ENCODE measurements at places on chromosomes 7 and 10. TPM values are rescaled to one million over a fixed set of nuclear protein-coding genes. Genes with fewer than 3 reads are reported as not detected.
A peak's percentile ranks its signal among the peaks of the same experiment; 100 is the strongest.

- H3K4me1 ChIP-seq, result no peaks in the 10 kb centered on the region
- H3K4me3 ChIP-seq, result no peak overlapping the region
- H3K27ac ChIP-seq, result no peak overlapping the region
These were observed 226.6 kb upstream of the RHOBTB1 start for GRCh38 chr10:61170594-61170993.

- H3K36me3 ChIP-seq, result no peaks in the 10 kb centered on the region
- no peak overlapping the region for H3K27ac ChIP-seq
- H3K4me1 ChIP-seq, result peaks cover 7% of the 10 kb centered on the region
- no peaks in the 10 kb centered on the region for H3K27me3 ChIP-seq
- no peak for DNase-seq
- no peak overlapping the region for H3K4me3 ChIP-seq
These were observed 43.5 kb downstream of the YKT6 start for GRCh38 chr7:44244282-44244681.

- no peaks in the 10 kb centered on the region for H3K27me3 ChIP-seq
- H3K36me3 ChIP-seq, result no peaks in the 10 kb centered on the region
- no peak for DNase-seq
- H3K4me3 ChIP-seq, result no peak overlapping the region
- H3K4me1 ChIP-seq, result no peaks in the 10 kb centered on the region
These were observed 55.2 kb upstream of the CHST3 start for GRCh38 chr10:71908998-71909397.

DNA sequence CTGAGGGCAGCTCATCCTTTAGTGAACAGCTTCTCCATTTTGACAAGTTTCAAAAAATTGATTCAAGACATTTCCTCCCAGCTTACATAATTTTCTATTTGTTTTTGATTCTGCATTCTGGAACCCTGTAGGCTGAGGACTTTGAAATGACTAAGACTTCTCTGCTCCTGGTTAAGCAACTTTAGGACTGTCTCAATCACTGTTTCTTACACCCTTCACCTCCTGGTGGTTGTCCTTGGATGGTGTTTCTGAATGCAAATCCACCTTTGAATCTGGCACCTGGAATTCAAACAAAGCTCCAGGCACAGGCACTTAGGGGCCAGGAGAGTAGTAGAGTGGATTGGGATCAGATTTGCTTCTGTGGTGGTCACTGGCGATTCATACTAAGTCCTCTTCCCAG, 595.5 kb downstream of the LRMDA start:
- no peaks in the 10 kb centered on the region for H3K27me3 ChIP-seq
- H3K4me1 ChIP-seq, result no peaks in the 10 kb centered on the region
- H3K36me3 ChIP-seq, result no peaks in the 10 kb centered on the region
- no peak overlapping the region for H3K27ac ChIP-seq
- H3K4me3 ChIP-seq, result no peak overlapping the region
- no peak for DNase-seq

GRCh38 chr10:97724341-97724941, 10.9 kb downstream of the MARVELD1 start:
- no peaks in the 10 kb centered on the region for H3K27me3 ChIP-seq
- H3K27ac ChIP-seq, result no peak overlapping the region
- peaks cover 3% of the 10 kb centered on the region for H3K4me1 ChIP-seq
- H3K36me3 ChIP-seq, result no peaks in the 10 kb centered on the region
- H3K4me3 ChIP-seq, result no peak overlapping the region

- H3K27ac ChIP-seq, result no peak overlapping the region
- H3K4me3 ChIP-seq, result no peak overlapping the region
- no peaks in the 10 kb centered on the region for H3K36me3 ChIP-seq
- no peak for DNase-seq
These were observed 46.4 kb upstream of the NKX6-2 start for GRCh38 chr10:132832186-132832969.

DNA sequence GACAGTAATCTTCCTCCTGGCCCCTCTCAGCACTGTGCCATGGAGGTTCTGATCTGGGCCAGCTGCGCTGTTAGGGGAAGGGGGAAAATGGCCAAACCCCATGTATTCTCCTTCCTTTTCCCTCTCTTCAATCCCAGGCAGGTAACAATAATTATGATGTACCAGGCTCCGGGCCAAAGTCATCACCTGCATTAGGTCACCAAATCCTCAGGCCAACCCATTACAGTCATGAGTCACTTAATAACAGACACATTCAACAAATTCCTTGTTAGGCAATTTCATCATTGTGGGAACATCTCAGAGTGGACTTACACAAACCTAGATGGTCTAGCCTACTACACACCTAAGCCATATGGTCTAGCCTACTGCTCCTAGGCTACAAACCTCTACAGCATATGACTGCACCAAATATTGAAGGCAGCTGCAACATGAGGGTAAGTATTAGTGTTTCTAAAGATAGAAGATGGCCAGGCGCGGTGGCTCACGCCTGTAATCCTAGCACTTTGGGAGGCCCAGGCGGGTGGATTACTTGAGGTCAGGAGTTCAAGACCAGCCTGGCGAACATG, 2.2 kb upstream of the HSPB1 start:
- peak; percentile 65 for DNase-seq
- no peak overlapping the region for H3K4me3 ChIP-seq
- H3K4me1 ChIP-seq, result peaks cover 44% of the 10 kb centered on the region
- peak overlapping the region; percentile 60 for H3K27ac ChIP-seq
- no peaks in the 10 kb centered on the region for H3K27me3 ChIP-seq

DNA sequence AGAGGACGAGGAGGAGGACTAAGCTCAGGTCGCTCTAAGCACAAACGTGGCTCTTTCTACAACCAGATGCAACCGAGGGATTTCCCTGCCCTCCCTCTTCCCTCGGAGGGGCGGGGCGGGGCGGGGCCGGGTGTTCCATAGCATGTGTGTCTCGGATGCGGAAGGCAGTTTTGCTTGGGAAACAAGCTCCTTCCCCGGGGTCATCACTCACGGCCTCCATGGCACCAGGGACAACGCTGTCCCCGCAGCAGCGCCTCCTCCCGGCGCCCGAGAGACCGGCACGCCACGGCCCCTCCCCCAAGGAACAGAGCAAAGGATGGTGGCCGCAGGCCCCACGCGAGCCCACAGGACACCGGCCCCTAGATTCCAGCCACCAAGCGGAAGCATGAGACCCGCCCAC, 110.5 kb downstream of the PAXIP1 start:
- no peaks in the 10 kb centered on the region for H3K27me3 ChIP-seq
- no peak overlapping the region for H3K4me3 ChIP-seq
- no peak for DNase-seq
- no peak overlapping the region for H3K27ac ChIP-seq

DNA sequence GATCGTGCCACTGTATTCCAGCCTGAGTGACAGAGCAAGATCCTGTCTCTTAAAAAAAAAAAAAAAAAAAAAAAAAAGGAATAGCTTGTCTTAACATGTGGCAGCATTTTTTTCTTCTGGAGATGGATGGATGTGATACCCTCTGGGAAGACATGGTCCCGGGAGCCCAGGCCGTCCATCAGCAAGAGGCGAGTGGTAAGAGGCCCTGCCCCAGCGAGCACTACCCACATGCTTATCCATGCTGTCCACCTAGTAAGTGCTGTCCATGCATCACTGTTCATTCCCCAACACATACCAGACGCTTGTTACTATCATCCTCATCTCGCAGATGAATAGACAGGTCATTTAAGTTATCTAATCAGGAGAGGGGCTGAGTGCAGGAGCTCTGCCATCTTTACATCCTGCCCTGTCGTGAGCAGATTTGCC, 12.9 kb downstream of the ATP6V1F start:
- no peak overlapping the region for H3K27ac ChIP-seq
- no peaks in the 10 kb centered on the region for H3K36me3 ChIP-seq
- no peak for DNase-seq
- H3K4me1 ChIP-seq, result no peaks in the 10 kb centered on the region
- H3K27me3 ChIP-seq, result no peaks in the 10 kb centered on the region

GRCh38 chr10:123636598-123637325, 29.4 kb upstream of the GPR26 start:
- no peak overlapping the region for H3K4me3 ChIP-seq
- H3K27me3 ChIP-seq, result no peaks in the 10 kb centered on the region
- no peaks in the 10 kb centered on the region for H3K36me3 ChIP-seq
- no peaks in the 10 kb centered on the region for H3K4me1 ChIP-seq

GRCh38 chr7:93284908-93285307, 52.7 kb downstream of the VPS50 start:
- H3K27ac ChIP-seq, result no peak overlapping the region
- H3K4me1 ChIP-seq, result no peaks in the 10 kb centered on the region
- no peaks in the 10 kb centered on the region for H3K27me3 ChIP-seq
- H3K36me3 ChIP-seq, result no peaks in the 10 kb centered on the region
- H3K4me3 ChIP-seq, result no peak overlapping the region

DNA sequence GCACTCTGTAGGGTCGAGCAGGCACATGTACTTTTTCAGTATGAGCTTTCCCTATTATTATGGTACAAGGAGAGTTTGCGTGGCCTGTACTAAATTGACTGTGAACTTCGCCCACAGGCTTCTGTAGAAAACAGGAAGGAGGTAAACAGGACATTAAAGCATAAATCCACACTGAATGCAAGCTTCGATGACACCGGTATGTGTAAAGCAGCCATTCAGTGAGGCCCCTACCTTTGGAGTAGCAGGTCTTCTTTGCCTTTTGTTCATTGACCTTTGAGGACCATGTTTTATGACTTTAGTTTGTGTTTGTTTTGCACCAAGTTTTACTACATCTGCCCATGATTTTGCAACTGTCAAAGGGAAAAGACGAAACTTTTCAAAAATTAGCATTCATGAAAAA, 14.5 kb downstream of the MKI67 start:
- H3K27me3 ChIP-seq, result no peaks in the 10 kb centered on the region
- peaks cover 19% of the 10 kb centered on the region for H3K36me3 ChIP-seq
- H3K27ac ChIP-seq, result no peak overlapping the region
- no peak overlapping the region for H3K4me3 ChIP-seq

DNA sequence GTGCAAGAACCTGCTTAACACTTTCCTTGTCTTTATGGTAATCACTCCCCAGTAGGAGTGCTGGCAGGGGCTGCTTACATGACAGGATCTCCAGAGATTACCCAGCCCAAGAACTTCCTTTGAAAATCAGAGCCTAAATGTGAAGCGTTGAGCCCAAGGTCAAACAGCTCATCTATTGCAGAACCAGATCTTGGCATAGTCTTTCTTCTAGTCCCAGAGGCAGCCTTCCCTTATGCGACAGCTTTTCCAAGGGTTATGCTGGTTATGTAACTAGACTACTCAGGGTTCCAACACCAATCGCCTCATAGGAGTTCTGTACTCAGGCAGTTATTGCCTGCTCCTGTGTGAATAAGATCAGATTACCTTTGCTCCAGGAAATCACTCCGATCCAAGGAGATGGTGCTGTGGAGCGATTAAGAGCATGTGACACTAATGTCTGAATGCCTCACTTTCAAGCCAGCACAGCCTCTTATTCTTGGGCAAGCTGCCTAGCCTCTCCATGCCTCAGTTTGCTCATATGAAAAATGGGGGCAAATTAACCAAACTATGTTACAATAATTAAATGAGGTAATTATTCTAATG, 8.4 kb upstream of the LGI1 start:
- H3K36me3 ChIP-seq, result no peaks in the 10 kb centered on the region
- H3K27ac ChIP-seq, result no peak overlapping the region
- DNase-seq, result no peak
- H3K4me3 ChIP-seq, result no peak overlapping the region
- no peaks in the 10 kb centered on the region for H3K27me3 ChIP-seq

- H3K27ac ChIP-seq, result no peak overlapping the region
- H3K4me1 ChIP-seq, result no peaks in the 10 kb centered on the region
- no peak overlapping the region for H3K4me3 ChIP-seq
- H3K36me3 ChIP-seq, result peaks cover 87% of the 10 kb centered on the region
- H3K27me3 ChIP-seq, result no peaks in the 10 kb centered on the region
These were observed 113.7 kb downstream of the RGS10 start for GRCh38 chr10:119428789-119429188.

DNA sequence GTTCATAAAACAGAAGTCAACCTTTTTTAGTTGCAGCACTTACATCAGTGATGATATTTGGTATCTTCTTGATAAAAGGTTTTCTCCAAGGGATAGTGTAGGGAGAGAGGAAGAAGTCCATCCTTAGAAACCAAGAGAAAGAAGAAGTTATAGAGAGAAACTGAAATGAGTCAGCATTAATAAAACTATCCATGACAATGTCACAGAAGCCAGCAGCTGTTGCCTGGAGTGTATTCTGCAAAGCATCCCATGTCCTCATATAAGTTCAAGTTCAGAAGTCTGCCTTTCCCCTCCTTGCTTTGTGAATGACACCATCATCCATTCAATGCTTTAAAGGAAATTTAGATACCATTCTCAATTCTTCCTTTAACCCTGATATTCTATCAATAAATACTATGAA, 14.4 kb upstream of the COL1A2 start:
- H3K36me3 ChIP-seq, result no peaks in the 10 kb centered on the region
- H3K27me3 ChIP-seq, result no peaks in the 10 kb centered on the region
- peaks cover 13% of the 10 kb centered on the region for H3K4me1 ChIP-seq
- no peak for DNase-seq
- H3K27ac ChIP-seq, result no peak overlapping the region

DNA sequence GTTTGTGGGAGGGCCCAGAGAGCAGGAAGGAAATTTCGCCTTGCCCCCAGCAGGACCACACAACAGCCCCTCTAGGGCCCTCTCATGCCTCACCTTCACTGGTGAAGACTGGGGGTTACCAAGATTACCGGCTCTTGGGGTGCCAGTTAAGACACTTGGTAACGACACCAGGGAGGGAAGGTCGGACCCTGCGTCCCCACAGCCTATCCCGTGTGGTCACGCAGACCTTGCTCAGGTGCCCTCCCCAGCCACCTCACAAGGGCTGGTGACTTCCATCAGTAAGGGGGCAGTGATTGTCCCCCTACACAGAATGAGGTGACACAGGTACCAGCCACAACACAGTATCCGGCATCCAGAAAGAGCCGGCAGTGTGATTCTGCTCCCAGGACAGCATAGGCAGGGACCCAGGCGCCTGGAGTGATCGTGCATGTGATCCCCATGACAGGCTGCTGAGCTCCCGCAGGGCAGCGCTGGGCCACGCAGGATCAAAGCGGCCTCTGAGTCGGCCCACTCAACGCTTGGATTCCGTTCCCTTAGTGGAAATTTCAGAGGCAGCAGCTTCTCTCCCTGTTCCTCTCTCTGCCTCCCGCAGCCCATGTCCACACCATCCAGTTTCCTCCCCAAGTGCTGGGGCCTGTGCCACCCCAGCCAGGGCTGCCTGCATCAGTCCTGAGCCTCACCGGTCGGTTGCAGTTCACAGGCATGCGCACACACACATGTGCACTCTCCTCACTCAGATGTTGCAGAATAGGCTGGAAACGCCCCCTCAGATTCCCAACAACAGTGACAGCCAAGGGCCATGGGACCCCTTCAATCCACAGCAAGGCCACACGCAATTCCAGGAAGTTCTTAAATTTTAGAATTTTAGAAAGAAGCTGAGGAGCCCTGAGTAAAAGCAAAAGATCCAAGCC, 35.8 kb downstream of the CAMK2B start:
- no peak for DNase-seq
- no peak overlapping the region for H3K27ac ChIP-seq
- peaks cover 10% of the 10 kb centered on the region for H3K4me1 ChIP-seq

GRCh38 chr10:79071396-79071923, 2.7 kb downstream of the ZMIZ1 start:
- H3K27ac ChIP-seq, result peak overlapping the region; percentile 99
- H3K36me3 ChIP-seq, result no peaks in the 10 kb centered on the region
- H3K27me3 ChIP-seq, result no peaks in the 10 kb centered on the region
- H3K4me1 ChIP-seq, result peaks cover 68% of the 10 kb centered on the region

The HOXA13 gene
- not detected for polyA plus RNA-seq

The RPEL1 gene
- not detected for polyA plus RNA-seq

The SPOCK2 gene
- 1.8 TPM for polyA plus RNA-seq

The MARCHF5 gene
- polyA plus RNA-seq, result 16.4 TPM

The GRID2IP gene
- polyA plus RNA-seq, result 0.25 TPM

The FAM241B gene
- 4.0 TPM for polyA plus RNA-seq

The TMEM273 gene
- polyA plus RNA-seq, result 9.3 TPM

The SEMA4G gene
- 6.2 TPM for polyA plus RNA-seq

The DDX56 gene
- polyA plus RNA-seq, result 63.7 TPM

The NKX2-3 gene
- polyA plus RNA-seq, result 1.0 TPM

The CPEB3 gene
- polyA plus RNA-seq, result 1.8 TPM

The INSYN2A gene
- 0.18 TPM for polyA plus RNA-seq

The IQUB gene
- not detected for polyA plus RNA-seq
